IMR-90 (cell line): ENCODE measurements at places on chromosomes 4 and X. TPM values are rescaled to one million over a fixed set of nuclear protein-coding genes. Genes with fewer than 3 reads are reported as not detected.

Gene CC2D2A
- 16.7 and 20.8 TPM in 2 replicates for polyA plus RNA-seq

Gene PGAM4
- polyA plus RNA-seq, result 0.46 TPM in 1 of 2 replicates, not detected in the other

- H3K27ac ChIP-seq, result peak overlapping the region; percentile 3; the same call in 1 of the 2 replicates
- H3K4me1 ChIP-seq, result peaks cover 15% of the 10 kb centered on the region
- DNase-seq, result no peak
- H3K27me3 ChIP-seq, result no peaks in the 10 kb centered on the region
- H3K4me3 ChIP-seq, result peak overlapping the region; percentile 38; the same call in 1 of the 2 replicates
- H3K36me3 ChIP-seq, result no peaks in the 10 kb centered on the region
Measured at GRCh38 chr4:76585897-76586360, 150.9 kb downstream of the SHROOM3 start.

- peaks cover 1% of the 10 kb centered on the region; the same call in 1 of the 2 replicates for H3K27me3 ChIP-seq
- no peak overlapping the region for H3K4me3 ChIP-seq
- DNase-seq, result no peak
- no peak overlapping the region for H3K27ac ChIP-seq
- H3K4me1 ChIP-seq, result no peaks in the 10 kb centered on the region
- no peaks in the 10 kb centered on the region for H3K36me3 ChIP-seq
Measured at GRCh38 chr4:78372355-78372988, 179.1 kb upstream of the ANXA3 start.

DNA sequence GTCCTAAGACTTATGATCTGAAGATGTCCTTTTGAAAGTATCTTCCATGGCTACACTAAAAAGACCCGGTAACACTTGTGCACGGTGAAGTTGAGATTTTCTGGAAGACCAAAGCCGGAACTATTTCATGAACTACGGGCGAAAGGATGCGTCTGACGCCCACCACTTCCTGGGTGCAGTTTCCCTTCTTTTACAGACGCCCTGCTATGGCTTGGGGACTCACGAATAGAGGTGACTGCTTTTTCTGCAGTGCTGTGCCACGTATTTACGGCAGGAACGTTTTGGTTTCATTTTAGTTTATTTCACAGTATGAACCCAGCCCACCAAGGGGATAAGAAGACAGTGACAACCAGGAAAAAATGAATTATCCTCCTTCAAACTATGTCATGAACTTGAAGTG lies 180.4 kb downstream of the AFAP1 start:
- no peak overlapping the region for H3K27ac ChIP-seq
- no peak for DNase-seq
- H3K27me3 ChIP-seq, result no peaks in the 10 kb centered on the region
- H3K4me3 ChIP-seq, result no peak overlapping the region
- peaks cover 62% of the 10 kb centered on the region for H3K36me3 ChIP-seq

Gene HERC6
- polyA plus RNA-seq, result 0.39 and 0.53 TPM in 2 replicates

- H3K4me1 ChIP-seq, result no peaks in the 10 kb centered on the region
- no peak overlapping the region for H3K4me3 ChIP-seq
- no peak for DNase-seq
Measured at GRCh38 chrX:151796576-151796975, 62.0 kb downstream of the CNGA2 start.

Gene SHROOM2
- 14.2 and 14.6 TPM in 2 replicates for polyA plus RNA-seq

Gene OFD1
- polyA plus RNA-seq, result 7.7 and 8.6 TPM in 2 replicates

DNA sequence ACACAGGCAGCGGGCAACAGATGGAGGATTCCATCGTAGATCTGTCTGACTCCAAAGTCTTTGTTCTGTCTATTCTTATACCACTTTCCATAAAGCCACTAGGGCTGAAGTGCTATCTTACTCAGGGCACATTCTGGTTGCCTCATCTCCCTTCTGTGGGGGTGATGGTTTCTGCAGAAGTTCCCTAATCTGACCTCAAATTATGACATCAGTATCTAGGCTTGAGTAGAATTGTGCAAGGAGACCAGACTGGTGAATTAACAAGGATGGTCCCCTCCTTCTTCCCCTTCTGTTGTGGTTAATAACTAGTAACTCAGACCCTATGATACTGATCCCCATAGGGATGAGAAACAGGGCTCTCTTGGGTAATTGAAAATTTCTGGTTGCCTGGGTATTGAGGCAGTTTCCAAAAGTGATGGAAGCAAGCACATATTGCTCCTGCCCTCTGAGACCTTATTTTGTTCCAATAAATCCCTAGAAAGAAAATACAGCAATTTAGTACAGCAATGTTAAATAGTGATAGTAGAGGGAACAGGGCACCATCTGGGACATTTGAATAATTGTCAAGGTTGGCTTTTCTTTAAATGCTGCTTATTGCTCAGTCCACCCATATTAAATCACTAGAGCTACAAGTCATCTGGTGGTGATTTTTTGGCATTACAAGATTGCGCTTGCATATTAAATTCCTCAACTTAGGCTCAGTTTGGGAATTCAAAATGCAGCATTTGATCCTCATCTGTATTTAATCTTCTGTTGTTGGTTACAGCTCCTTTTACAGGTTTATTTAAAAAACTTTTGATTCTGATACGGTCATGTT lies 57.3 kb upstream of the AP1S2 start:
- no peaks in the 10 kb centered on the region; the same call in 1 of the 2 replicates for H3K4me1 ChIP-seq
- H3K27ac ChIP-seq, result no peak overlapping the region
- no peak overlapping the region for H3K4me3 ChIP-seq
- peaks cover 6% of the 10 kb centered on the region for H3K27me3 ChIP-seq
- DNase-seq, result no peak

Gene PRKG2
- 0.27 and 0.44 TPM in 2 replicates for polyA plus RNA-seq

Gene LARP1B
- 7.9 and 8.8 TPM in 2 replicates for polyA plus RNA-seq

Gene TAF7L
- 0.22 TPM in 2 replicates for polyA plus RNA-seq

DNA sequence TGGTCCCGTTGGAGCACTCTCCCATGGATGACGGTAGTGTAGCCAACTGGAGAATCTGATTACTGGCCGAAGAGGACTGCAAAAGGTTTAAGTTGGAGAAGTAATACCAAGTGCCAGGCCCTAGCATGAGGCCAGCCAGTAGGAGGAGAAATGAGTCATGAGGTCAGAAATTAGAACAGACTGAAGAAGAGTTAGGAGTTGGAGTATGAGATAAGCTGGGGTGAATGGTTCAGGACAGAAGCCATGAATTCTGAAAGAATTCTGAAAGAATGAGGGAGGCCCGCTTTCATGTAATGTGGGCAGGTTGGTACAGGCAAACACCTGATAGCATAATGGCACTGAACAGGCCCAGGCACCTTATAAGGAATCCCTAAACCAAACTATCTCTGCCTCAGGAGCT lies 18.4 kb upstream of the STK26 start:
- H3K4me3 ChIP-seq, result no peak overlapping the region
- H3K4me1 ChIP-seq, result no peaks in the 10 kb centered on the region
- no peaks in the 10 kb centered on the region for H3K36me3 ChIP-seq
- no peak for DNase-seq
- H3K27ac ChIP-seq, result no peak overlapping the region

DNA sequence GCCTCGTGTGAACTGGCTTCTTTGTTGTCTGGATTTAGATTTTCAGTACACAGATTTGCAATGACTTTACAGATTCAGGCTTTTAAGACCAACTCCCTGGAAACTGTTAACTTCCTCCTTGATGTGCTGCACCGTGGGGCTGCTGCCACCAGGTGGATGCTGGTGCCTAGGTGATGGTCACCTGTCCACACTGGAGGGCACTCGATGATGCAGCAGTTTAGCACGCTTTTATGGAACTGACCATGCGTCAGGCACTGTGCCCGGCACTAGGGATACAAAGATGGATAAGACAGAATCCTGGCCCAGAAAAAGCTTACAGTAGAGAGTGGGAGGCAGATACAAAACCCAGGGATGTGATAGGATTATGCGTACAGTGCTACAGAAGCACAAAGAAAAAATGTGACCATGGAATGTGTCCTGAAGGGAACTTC lies 180.7 kb downstream of the CEP135 start:
- no peak overlapping the region for H3K4me3 ChIP-seq
- no peaks in the 10 kb centered on the region for H3K36me3 ChIP-seq
- H3K27ac ChIP-seq, result no peak overlapping the region
- no peaks in the 10 kb centered on the region for H3K27me3 ChIP-seq
- no peak for DNase-seq

GRCh38 chr4:43244688-43245382 lies 352.3 kb downstream of the GRXCR1 start:
- H3K4me1 ChIP-seq, result no peaks in the 10 kb centered on the region
- no peak overlapping the region for H3K4me3 ChIP-seq
- H3K27ac ChIP-seq, result no peak overlapping the region
- no peaks in the 10 kb centered on the region for H3K27me3 ChIP-seq

GRCh38 chr4:105644257-105644656 lies 64.2 kb downstream of the INTS12 start:
- no peaks in the 10 kb centered on the region for H3K36me3 ChIP-seq
- no peaks in the 10 kb centered on the region for H3K27me3 ChIP-seq
- no peaks in the 10 kb centered on the region for H3K4me1 ChIP-seq
- no peak overlapping the region for H3K27ac ChIP-seq
- no peak overlapping the region for H3K4me3 ChIP-seq

Gene DGKK
- polyA plus RNA-seq, result not detected in 2 replicates

GRCh38 chr4:26892480-26893150 lies 32.0 kb downstream of the STIM2 start:
- H3K27ac ChIP-seq, result no peak overlapping the region
- H3K36me3 ChIP-seq, result no peaks in the 10 kb centered on the region
- H3K27me3 ChIP-seq, result no peaks in the 10 kb centered on the region
- DNase-seq, result no peak

Gene SORCS2
- polyA plus RNA-seq, result 0.62 and 0.67 TPM in 2 replicates

Gene SUPT20HL1
- polyA plus RNA-seq, result not detected in 2 replicates

Gene IL2RG
- not detected in 2 replicates for polyA plus RNA-seq

Gene SCRG1
- 0.22 and 0.23 TPM in 2 replicates for polyA plus RNA-seq

Gene EGF
- polyA plus RNA-seq, result 1.7 TPM in 2 replicates

GRCh38 chr4:10084651-10085358 lies 31.8 kb downstream of the WDR1 start:
- H3K27ac ChIP-seq, result no peak overlapping the region
- H3K4me1 ChIP-seq, result no peaks in the 10 kb centered on the region
- no peak for DNase-seq
- no peak overlapping the region for H3K4me3 ChIP-seq
- H3K27me3 ChIP-seq, result no peaks in the 10 kb centered on the region
- peaks cover 94% of the 10 kb centered on the region for H3K36me3 ChIP-seq

DNA sequence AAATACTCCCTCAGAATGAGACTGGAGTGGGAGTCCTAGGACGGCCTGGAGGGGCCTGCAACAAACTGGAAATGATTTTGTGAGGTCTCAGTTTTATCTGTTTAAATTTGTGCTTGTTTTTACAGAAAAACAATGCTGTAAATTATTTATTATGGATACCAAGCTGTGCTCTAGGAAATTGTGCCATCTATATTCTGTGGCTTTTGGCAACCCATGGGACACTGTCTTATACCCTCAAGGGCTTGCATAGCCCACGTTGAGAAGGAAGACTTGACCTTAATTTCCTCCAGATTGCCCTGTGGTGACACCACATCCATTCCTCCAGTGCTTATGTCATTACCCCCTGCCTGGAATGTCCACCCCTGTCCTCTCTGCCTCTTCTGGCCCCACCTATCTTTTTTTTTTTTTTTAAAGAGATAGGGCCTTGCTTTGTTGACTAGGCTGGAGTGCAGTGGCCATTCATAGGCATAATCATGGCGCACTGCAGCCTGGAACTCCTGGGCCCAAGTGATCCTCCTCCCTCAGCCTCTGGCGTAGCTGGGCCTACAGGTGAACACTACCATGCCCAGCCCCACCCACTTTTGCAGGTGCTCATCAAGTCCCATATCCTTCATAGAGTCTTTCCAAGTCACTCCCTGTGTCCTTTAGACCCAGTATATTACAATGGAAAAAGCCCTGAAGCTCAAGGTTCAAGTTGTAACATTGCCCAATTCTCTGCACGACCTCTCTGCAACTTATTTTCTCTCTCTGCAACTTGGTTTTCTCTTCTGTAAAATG lies 77.4 kb downstream of the HPRT1 start:
- H3K36me3 ChIP-seq, result no peaks in the 10 kb centered on the region
- H3K27ac ChIP-seq, result peak overlapping the region; percentile 86
- DNase-seq, result peak; percentile 72
- H3K4me1 ChIP-seq, result peaks cover 14% of the 10 kb centered on the region
- H3K4me3 ChIP-seq, result no peak overlapping the region

Gene SLIT2
- polyA plus RNA-seq, result 13.0 and 14.3 TPM in 2 replicates

Gene RASL11B
- 0.26 and 0.31 TPM in 2 replicates for polyA plus RNA-seq

Gene MYOZ2
- 0.14 and 0.17 TPM in 2 replicates for polyA plus RNA-seq

DNA sequence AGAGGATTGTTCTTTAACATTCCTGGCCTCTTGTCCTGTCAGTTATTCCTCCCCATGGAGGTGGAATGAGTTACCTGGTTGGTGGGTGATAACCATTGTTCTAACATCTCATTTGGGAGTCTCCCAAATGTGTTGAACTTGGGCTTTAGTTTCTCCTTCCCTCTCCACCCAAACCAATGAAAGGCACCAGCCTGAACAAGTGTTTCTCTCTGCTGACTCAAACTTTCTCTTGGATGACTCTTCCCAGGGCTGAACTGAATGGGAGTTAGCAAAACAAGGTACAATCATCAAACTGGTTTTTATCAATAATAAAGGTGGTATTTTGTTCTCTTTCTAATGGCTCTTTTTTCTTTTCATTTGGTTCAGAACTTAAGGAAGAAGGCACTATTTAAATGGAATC lies 2.7 kb downstream of the DYNLT3 start:
- H3K27ac ChIP-seq, result no peak overlapping the region
- no peak overlapping the region for H3K4me3 ChIP-seq
- H3K27me3 ChIP-seq, result no peaks in the 10 kb centered on the region
- H3K36me3 ChIP-seq, result peaks cover 2% of the 10 kb centered on the region; the same call in 1 of the 2 replicates

Gene ABLIM2
- 0.07 and 0.10 TPM in 2 replicates for polyA plus RNA-seq

- H3K4me1 ChIP-seq, result no peaks in the 10 kb centered on the region
- H3K27ac ChIP-seq, result no peak overlapping the region
- no peaks in the 10 kb centered on the region for H3K27me3 ChIP-seq
- no peaks in the 10 kb centered on the region for H3K36me3 ChIP-seq
- DNase-seq, result no peak
Measured at GRCh38 chr4:36214735-36215485, 29.4 kb downstream of the ARAP2 start.

GRCh38 chr4:184811526-184812198 lies 14.1 kb downstream of the ACSL1 start:
- no peak overlapping the region for H3K4me3 ChIP-seq
- peaks cover 10% of the 10 kb centered on the region; the same call in 1 of the 2 replicates for H3K4me1 ChIP-seq
- no peak for DNase-seq
- H3K36me3 ChIP-seq, result no peaks in the 10 kb centered on the region
- no peak overlapping the region for H3K27ac ChIP-seq

Gene BEX2
- 0.13 and 0.19 TPM in 2 replicates for polyA plus RNA-seq

- H3K27me3 ChIP-seq, result no peaks in the 10 kb centered on the region
- no peak overlapping the region for H3K4me3 ChIP-seq
- no peak overlapping the region for H3K27ac ChIP-seq
- no peaks in the 10 kb centered on the region for H3K36me3 ChIP-seq
- no peak for DNase-seq
Measured at GRCh38 chr4:72679666-72680065, 110.6 kb upstream of the ADAMTS3 start.

DNA sequence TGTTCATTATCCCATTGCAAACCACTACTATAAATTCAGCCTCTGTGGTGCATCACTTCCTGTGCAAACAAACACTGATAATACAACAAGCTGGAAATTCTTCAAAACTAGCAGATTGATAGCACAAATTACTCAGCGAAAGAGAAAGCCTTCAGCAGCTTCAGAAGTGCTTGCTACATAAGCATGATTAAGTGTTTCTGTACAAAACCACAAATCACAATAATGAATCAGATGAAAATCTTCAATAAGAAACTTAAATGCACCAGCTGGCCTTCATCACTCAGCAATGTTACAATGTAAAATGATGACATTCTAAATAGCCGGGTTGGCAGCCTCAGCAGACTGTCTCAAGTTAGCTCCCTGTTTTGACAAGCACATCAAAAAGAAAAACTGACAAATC lies 262.2 kb downstream of the SPOCK3 start:
- no peaks in the 10 kb centered on the region for H3K36me3 ChIP-seq

GRCh38 chr4:73619346-73619745 lies 890 bp downstream of the RASSF6 start:
- no peaks in the 10 kb centered on the region for H3K36me3 ChIP-seq
- H3K27me3 ChIP-seq, result peaks cover 14% of the 10 kb centered on the region
- H3K4me3 ChIP-seq, result no peak overlapping the region
- H3K4me1 ChIP-seq, result no peaks in the 10 kb centered on the region

- no peak overlapping the region for H3K4me3 ChIP-seq
- no peak overlapping the region for H3K27ac ChIP-seq
- no peak for DNase-seq
Measured at GRCh38 chr4:68466751-68467150, 19.5 kb downstream of the TMPRSS11E start.
